NCI-H146 (cell line): ENCODE measurements at places on chromosomes 4 and X.

DNA sequence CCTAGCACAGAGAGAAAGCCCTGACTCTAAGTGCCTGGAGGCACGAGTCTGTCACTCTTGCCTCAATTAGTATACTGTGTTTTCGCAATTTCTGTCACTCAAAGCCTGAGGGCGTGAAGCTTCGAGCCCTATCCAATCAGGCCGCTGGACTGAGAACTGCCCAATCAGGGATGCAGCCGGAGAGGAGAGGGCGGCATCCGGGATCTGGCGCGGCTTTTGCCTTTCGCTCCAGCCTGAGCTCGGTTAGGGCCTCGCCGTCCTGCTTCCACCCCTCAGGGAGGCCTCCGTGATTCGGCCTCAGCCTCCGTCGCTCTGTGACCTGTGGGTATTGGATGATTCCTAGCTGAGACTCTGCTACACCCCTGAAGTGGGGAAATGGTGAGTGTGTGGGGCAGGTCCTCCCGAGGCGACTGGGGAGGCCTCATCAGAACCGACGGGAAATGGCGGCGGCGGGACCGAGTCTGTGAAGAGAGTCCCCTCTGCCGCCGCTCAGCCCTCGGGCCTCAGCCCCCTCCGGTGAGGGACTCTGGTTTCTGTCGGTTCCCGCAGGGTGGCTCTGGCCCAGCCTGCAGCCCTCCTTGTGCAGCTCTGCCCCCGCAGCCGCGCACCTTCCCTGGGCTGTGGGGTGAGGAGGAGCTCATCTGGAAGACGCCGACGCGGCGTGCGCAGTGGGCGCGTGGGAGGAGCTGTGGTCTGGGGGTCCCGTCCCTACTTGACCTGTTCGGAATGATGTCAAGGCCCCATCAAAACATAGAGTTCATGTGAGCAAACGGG is 48.5 kb downstream of the ZNF141 start:
- DNase-seq: no peak

GRCh38 chr4:24372881-24373280 is 211.5 kb downstream of the DHX15 start:
- DNase-seq: no peak

DNA sequence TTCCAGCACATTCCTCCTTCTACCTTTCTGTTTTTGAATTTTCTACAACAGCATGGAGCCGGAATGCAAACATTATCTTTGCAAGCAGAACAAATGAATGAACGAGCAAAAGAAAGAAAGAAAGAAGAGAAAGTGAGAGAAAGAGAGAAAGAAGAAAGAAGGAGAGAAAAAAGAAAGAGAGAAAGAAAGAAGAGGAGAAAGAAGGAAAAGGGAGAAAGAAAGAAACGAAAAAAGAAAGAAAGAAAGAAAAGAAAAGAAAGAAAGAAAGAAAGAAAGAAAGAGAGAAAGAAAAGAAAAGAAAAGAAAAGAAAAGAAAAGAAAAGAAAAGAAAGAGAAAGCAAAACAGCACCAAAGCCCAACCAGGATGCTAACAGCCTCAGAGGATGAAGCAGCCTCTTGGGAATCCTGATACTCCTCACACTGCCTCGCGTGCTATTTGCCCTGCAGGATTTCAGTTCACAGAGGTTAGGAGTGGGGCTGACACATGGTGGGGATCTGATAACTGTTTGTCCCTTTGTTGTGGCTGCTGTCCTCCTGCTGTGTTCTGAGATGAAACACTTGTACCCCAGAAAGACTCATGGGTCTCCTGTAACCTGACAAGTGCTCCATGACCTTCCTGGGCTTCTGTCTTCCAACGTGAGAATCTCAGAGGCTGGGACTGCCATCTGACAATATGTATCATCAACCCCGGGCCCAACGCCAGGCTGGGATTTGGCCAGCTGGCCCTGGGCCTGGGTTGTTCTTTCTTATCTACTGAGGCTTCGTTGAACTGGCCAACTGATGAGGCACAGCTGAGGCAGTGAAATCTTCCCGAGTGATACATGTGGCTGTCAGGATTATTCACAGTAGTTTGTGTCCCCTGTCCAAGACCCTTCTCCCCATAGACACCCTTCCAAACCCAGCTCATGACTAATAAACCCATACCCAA is 61.0 kb downstream of the SEPSECS start:
- peak; percentile 2 for DNase-seq

DNA sequence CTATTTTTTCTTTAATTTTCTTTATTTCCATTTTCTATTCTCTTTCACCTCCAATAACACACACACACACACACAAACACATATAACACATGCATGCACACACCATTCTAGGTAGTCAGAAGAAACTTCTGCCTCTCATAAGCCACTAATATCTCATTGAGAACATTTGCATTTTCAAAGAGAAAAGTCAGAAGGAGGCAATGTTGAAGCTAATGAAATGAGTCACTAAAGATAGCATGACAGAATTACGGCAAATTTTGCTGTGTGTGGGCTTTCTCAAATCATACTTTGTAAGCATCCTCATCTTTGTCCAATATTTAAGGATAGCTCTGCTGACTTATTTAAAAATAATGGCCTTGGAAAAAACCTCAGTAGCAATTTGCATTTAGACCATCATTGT is 291.3 kb downstream of the GUCY2F start:
- DNase-seq: no peak

GRCh38 chr4:10715696-10716095 is 31.1 kb upstream of the CLNK start:
- no peak for DNase-seq

GRCh38 chr4:64539234-64539849 is 130.1 kb upstream of the TECRL start:
- peak; percentile 70 for DNase-seq

DNA sequence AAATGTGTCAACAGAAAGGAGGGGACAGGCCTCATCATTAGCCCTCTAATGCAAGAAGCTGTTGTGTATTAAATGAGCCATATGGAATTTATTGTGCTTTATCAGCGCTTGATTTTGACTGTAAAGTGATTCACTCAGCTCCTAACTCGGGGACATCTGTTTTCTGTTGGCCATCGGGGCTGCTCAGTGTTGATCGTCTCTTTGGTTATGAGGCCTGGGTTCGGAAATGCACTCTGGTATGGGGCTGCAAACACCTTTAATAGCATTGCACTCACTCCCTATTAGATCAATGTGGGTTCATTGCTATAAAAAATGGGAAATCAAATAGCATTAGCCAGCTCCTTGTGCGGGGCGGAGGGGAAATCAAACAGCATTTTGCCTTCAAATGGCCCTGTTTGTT is 6.4 kb downstream of the ARX start:
- no peak for DNase-seq

DNA sequence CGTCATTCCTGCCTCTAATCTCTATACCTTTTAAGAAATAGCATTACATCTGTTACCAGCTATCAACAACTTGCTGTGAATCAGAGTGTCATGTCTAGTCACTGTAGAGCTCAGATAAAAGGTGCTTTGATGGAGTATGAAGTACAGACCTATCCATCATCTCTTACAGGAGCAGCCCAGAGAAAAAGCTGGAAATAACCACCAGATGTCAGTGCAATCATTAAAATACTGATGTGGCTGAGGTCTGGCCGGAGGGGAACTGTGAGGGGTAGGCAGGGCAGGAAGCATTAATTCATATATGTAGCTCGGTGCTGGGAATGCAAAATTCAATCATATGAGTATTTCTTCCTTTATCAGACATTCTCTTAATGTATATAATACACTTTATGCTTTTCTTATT is 100.6 kb downstream of the AKAP4 start:
- no peak for DNase-seq

- DNase-seq: no peak
Observed at GRCh38 chrX:139967300-139967699, 2.0 kb upstream of the CXorf66 start.

DNA sequence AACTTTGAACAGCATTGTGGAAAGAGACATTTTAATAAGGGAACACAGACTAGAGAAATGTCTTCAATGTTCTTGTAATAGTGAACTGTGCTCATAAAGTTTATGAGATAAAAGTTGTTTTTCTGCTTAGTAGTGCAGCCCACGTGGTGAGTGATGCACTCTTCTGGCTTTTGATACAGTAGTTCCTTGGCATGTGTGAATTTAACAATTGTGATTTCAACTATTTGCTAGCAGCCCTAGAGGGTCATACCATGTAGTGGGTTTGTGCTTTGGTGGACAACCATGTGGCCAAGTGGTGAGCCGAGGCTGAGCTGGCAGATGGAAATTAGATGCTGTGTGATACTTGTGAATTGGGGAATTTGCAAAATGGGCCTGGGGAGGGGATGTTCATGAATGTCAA is 116.2 kb upstream of the SLC4A4 start:
- DNase-seq: no peak

DNA sequence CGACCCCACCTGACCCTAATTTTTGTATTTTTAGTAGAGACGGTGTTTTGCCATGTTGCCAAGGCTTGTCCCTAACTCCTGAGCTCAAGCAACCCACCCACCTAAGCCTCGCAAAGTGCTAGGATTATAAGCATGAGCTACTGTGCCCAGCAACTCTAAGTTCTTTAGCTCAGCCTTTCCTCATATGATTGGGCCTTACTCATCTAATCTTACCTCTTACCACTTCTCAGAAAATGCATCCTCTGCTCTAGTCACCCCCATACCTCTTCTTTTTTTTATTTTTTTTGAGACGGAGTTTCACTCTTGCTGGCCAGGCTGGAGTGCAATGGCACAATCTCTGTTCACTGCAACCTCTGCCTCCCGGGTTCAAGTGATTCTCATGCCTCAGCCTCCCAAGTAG is 35.6 kb upstream of the UGDH start:
- no peak for DNase-seq

DNA sequence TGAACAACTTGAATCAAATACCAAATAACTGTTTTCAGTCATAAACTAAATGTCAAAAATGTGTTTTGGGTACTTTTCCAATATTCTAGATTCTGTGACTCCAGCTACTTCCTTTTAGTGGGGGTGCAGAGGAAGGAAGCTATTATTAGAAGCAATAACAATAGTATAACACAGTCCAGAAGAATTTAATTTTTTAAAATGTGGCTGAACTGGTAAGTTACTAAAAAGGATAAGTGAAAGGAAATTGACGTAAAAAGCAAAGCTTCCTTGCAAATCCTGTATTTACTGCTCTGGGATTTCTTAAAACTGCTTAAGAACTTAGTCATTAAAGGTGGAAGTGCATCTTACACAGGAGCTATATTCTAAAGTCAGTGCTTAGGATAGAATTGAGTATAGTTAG is 53.2 kb downstream of the MOSPD2 start:
- DNase-seq: no peak

DNA sequence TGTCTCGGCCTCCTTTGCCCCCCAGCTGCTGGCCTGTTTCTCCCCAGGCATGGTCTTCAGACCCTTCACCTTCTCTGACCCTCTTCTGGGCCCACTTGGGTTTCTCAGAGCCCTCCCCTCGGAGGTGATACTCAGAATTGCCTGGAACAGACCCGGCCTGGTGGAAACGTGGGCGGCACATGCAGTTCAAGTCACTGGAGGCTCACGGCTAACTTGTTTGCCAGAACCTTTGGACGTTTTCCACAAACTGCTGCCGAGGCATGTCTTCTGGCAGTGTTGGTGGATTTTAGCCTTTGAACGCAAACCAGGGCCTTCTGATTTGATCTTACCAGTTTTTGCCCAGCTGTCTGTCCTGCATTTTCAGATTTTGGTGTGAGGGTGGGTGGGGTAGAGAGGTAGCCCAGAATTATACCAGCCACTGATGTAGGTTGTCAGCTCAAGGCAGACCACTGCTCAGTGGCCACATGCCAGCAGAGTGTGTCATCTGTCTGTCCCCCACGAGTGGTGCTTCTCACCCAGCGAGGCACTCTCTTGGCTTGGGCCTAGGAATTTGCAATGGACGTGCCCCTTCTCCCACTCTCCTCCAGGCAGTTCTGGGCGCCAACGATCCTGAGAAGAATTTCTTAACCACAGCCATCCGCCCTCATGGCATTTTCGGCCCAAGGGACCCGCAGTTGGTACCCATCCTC is 32.5 kb upstream of the ZNF185 start:
- DNase-seq: no peak

- no peak for DNase-seq
Observed at GRCh38 chr4:121421594-121421993, 40.8 kb upstream of the QRFPR start.

GRCh38 chrX:150982235-150982787 is 824 bp upstream of the HMGB3 start:
- no peak for DNase-seq

DNA sequence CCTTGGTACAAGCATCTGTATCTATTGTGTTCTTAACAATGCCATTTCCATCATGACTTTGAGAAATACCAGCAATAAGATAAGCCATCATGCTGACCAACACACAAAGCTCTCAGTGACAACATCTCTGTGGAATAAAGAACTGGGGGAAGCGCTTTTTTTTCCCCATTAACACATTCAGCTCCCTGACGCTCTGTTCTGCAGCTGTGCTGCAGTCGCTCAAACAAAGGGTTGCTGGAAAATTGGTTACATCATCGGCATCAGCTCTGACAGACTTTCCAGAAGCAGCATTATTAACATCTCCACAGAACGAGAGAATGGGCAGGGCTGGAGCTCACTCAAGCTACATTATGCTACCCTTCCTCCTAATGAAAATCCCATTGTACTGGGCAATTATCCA is 39.9 kb downstream of the DCX start:
- peak; percentile 45 for DNase-seq

DNA sequence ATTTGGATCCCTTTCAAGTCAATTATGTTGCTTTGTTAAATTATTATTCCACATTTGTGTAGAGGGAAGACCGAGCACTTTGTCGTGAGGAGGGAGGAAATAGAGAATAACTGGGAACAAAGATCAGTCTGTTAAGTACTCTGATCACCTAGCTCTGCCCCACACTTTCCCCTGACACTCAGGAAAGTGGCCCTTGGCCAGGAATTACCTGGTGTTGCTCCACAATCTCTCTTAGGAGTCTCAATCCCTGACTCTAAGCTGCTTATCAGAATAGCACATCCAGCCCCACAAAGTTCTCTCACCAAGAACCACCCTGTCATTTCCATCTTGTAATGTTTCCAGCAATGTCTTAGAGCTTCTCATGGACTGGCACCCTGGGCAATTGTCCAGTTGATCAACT is 83.8 kb upstream of the BMPR1B start:
- no peak for DNase-seq

DNA sequence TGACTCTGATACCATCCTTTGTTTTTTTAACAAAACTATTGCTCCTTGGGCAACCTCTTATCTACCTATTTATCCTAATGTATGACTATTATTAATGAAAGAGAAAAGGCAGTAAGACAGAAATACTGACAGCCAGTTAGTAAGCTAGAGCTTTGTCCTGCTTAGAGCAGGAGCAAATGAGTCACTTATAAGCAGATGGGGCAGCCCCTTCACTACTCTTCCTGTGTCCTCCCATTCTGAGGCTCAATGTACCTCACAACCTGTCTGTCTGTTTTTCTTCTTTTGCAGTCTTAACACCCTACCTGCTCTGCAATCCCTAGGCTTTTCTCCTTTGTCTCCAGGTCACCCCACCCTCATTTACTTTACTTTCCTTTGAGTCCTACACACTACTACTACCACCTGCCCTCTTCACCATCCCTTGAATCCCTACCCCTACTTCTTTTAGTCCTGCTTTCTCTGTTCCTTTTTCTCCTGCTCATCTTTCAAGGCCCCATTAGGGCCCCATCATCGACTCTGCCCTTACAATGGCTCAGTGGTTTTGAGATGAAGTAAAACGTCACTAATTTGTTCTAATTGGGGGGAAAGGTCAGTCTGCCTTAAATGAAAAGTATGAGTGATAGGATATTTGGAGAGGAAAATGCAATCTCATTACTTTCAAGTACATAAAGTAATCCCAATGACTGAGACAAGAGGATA is 294.3 kb downstream of the GUCY2F start:
- no peak for DNase-seq
